ENCODE measurements at places on chromosomes 4 and X.
A peak's percentile ranks its signal among the peaks of the same experiment; 100 is the strongest.

DNA sequence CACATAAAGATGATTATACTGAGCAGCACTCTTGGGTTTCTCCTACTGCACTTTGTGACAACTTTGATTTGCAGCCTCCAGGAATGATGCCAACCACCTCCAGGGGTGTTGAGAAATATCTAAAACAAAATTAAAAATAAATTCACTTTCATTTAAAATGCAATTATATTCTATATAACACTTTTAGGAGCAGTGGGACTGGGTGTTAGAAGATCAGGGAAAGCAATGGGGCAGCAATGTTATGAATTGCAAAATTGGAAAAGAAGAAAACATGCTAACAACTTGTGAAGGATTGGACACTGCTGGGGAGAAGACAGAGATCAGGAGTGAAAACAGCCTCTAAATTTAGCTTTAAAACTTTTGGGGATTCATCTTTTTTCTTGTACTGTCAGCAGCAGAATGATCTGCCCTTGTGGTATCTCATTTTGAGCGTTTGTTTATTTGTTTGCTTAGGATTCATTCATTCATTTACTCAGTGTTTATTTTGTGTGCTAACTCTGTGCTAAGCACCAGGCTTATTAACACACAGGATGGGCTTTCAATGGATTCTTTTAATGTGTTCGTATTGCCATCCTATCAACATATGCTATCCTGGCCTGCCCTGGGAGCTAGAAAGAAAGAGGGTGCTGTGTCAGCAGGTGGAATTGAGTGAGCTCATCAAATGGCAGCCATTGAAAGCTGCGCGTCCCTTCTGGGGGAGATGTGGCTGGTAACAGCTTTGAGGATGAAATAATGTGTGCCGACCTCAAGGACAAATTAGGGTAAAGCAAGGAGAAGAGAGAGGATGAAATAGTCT is 96.5 kb downstream of the FRMPD4 start:
- DNase-seq = no peak

DNA sequence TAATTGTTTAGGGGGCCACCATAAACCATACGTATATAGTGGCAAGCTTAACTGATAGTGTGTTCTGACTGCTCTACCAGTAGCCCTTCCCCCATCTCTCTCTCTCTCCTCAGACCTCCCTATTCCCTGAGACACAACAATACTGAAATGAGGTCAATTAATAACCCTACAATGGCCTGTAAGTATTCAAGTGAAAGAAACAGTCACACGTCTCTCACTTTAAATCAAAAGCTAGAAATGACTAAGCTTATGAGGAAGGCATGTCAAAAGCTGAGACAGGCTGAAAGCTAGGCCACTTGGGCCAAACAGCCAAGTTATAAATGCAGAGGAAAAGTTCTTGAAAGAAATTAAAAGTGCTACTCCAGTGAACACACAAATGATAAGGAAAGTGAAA is 78.0 kb downstream of the PRDM5 start:
- DNase-seq = no peak

GRCh38 chr4:86481440-86481839 is 112.7 kb upstream of the PTPN13 start:
- DNase-seq = no peak

DNA sequence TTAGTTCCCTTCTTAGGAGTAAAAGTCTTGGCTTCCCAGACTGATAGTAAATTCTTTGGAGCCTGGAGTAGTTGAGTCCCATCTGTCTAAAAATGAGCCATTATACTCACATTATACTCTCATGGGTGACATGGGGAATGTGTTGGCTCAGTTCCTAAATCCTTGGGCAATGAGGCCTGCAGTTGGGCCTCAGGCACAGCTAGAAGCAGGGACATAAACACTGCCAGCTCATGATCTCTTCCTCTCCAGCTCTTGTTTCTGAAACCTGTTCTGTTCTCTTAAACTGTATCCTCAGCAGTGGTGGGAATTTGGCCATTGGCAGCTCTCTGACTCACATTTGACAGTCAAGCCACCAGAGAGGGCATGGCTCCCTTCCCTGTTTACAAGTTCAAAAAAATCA is 212.5 kb downstream of the SPATA18 start:
- no peak for DNase-seq

DNA sequence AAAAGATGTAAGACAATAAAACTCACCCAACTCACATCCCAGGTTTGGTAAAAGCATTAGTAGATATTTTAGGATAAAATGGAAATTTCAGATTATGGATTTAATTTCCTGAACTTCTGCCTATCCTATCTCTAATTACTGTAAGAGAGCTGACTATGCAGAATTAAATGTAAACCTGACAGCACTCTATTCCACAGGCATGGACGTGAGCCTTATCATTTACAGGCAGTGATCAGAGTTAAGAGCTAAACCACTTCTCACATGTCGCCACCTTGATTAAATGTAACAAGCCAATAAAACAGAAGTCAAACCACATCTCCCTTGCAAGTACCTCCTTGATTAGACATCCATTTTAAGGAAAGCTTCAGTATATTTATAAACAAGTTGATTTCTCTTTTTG is 97.5 kb upstream of the CBR4 start:
- DNase-seq = no peak

- no peak for DNase-seq
Observed at GRCh38 chr4:26076000-26076587, 162.1 kb downstream of the SMIM20 start.

- no peak for DNase-seq
Observed at GRCh38 chr4:97104666-97105065, 1038.6 kb downstream of the STPG2 start.

- no peak for DNase-seq
Observed at GRCh38 chr4:47334652-47335051, 128.8 kb downstream of the COMMD8 start.

GRCh38 chrX:27085346-27085745 is 377.8 kb downstream of the PPP4R3C start:
- DNase-seq = no peak

DNA sequence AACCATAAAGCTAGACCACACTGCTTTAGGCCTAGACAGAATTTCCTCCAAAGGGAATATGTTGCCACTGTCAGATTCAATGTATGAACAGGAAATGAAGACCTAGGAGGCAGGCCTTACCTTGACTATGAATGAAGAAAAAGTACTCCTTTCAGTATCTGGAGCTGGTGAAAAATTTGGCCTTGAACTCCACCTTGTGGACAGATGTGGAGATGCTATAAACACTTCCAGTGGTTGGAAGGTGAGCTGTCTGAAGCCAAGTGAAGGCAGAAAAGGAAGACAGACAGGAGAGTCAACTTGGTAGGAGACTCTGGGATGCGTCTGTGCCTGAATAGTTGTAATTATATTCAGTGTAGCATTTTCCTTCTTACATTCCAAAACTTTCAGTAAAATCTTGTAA is 17.2 kb downstream of the SPIN3 start:
- peak; percentile 3 for DNase-seq

DNA sequence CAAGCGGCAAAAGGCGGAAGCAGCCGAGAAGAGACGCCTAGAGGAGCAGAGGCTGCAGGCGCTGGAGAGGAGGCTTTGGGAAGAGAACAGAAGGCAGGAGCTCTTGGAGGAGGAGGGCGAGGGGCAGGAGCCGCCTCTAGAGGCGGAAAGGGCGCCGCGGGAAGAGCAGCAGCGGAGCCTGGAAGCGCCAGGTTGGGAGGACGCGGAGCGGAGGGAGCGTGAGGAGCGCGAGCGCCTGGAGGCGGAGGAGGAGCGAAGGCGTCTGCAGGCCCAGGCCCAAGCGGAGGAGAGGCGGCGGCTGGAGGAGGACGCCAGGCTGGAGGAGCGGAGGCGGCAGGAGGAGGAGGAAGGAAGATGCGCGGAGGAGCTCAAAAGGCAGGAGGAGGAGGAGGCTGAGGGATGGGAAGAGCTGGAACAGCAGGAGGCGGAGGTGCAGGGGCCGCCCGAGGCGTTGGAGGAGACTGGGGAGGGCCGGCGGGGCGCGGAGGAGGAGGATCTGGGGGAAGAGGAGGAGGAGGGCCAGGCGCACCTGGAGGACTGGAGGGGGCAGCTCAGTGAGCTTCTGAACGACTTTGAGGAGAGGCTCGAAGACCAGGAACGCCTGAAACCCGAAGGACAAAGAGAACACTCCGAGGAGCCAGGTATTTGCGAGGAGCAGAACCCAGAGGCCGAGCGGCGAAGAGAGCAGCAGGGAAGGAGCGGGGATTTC is 72.9 kb downstream of the AASDH start:
- no peak for DNase-seq
